ENCODE measurements at places on chromosomes 5 and 9.

DNA sequence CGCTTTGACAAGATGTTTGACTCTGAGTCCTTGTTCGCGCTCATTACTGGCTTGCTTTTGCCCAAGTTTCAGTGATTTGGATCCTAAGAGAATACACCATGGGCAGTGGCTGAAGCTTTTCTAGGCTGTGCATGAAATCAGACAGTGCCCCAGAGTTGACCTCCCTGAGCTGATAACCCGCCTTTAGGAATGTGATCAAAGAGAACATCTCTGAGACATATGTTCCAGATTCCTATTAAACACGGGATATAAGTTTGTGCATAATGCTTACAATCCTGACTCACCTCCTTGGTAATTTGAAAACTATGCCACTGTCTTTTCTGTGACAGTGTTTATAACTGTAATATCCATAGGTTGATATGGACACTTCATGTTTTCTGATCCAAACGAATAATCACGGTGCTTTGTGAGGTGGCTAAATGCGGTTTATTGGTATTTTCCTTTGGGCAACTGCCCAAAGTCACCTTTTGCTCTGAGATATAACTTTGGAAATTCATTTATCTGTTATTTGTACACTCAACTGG lies 732.9 kb downstream of the MTRR start:
- no peak for DNase-seq

- no peak for DNase-seq
Observed at GRCh38 chr9:114860187-114860586, 54.3 kb upstream of the TNFSF15 start.

DNA sequence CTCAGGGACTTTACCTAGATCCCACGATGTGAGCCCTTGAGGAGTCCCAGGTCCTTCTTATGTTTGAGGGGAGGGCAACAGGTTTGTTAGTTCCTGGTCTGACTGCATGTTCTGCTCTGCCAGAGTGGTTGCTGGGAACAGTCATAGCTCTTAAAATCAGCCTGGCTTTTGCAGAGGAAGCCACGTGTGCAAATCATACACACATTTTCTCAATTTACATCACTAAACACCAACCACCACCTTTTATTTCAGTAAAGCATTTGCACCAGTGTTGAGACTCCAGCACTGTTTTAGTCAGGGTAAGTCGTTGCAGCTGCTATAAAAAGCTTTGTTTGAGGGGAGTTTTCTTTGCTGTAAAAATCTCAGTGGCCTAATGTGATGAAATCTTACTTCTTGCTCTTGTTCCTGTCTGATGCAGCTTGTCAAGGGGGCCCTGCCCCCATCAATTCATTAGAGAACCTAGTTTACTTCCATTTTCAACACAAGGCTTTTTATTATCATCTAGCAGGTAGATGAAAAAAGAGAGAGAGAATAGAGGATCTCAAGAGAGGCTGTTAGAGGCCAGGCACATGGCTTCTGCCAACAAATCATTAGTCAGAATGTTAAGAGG lies 70.3 kb upstream of the VCAN start:
- DNase-seq: no peak

- no peak for DNase-seq
Observed at GRCh38 chr9:129964901-129965734, 77.9 kb downstream of the FNBP1 start.

GRCh38 chr5:39314591-39314990 lies 49.7 kb downstream of the C9 start:
- DNase-seq: no peak

DNA sequence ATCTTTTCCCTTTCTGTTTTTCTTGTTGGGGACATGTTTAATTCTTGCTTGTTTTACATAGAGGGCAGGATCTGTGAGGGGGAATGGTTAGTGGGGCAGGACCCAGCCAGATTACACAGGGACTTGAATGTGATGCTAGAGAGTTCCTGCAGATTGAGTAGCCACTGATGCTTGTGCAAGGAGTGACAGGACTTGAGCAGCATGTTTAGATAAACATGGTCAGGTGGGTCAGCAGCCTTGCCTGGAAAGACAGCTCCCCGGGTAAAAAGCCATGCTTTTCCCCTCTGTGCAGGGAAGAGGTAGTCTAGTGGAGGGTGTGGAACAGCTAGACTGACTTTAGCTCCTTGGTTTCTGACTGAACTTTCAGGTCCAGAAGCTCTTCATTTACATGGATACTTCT lies 261.2 kb downstream of the AOPEP start:
- DNase-seq: no peak

- DNase-seq: no peak
Observed at GRCh38 chr5:85990998-85991397, 626.7 kb upstream of the COX7C start.

Measured in stimulated activated CD4-positive, alpha-beta T cell treated with anti-CD3 and anti-CD28 coated beads, Interleukin-1b, Interleukin-23, amount 100 ng/mL, for 24 hours (primary cell).